Activated CD4-positive, alpha-beta T cell treated with anti-CD3 and anti-CD28 coated beads, Interleukin-2, amount 50 U/mL, for 24 hours (primary cell): ENCODE measurements at places on chromosomes 1 and 21.

- DNase-seq, result no peak
These were observed 20.8 kb upstream of the NID1 start for GRCh38 chr1:236085545-236086159.

DNA sequence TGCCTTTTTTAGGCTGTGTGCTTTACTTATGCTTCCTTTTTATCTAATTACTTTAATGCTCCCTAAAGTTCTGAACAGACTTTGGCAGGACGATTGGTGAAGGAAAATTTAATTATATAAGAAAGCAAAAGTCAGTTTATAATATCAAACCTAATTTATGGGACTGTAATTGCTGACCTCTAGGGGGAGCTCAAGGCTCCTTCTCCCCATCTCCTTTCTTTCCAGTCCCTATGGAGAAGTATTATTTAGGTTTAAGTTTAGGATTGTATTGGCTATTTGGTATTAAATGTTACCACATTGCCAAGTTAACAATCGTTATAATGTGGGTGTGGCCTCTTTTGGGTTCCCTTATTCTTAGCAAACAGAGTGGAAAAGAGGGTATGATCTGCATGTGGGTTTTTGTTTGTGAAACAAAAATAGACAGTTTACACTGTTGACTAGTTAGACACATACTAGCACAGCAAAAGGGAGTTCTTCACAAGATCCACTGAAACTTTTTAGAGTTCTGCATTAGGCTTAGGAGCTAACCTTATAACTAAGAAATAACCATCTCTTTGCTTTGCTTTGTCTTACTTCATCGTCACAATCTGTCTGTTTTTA lies 48.2 kb upstream of the TNFSF4 start:
- no peak for DNase-seq

- no peak for DNase-seq
These were observed 29.9 kb downstream of the TP53BP2 start for GRCh38 chr1:223815865-223816264.

GRCh38 chr1:119840745-119841144 lies 29.5 kb upstream of the REG4 start:
- DNase-seq, result no peak

- DNase-seq, result no peak
These were observed 1.1 kb upstream of the COQ8A start for GRCh38 chr1:226938903-226939437.

DNA sequence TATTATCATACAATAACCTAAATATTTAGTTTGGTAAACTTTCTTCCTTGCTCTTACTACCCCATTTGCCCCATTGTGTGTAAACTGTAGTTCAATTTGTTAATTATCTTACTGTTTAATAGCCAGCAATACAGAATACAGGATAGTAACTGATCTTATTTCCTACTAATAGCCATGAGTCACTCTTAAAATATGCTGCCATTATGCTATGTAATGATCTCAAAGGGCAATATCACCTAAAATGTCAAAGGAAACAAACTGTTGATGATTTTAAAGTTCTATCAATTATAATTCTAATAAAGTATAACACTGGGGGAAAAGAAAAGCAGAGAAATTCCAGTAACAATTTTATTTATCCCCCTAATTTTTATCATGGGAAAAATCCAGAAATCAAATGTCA lies 4.3 kb downstream of the SLC30A1 start:
- DNase-seq, result no peak

- no peak for DNase-seq
These were observed 19.9 kb downstream of the HUNK start for GRCh38 chr21:31892686-31893085.

GRCh38 chr21:15713412-15713811 lies 16.4 kb upstream of the USP25 start:
- no peak for DNase-seq

- DNase-seq, result no peak
These were observed 83.5 kb upstream of the GADD45A start for GRCh38 chr1:67601539-67601938.

GRCh38 chr1:16960560-16961296 lies 19.7 kb downstream of the MFAP2 start:
- DNase-seq, result peak; percentile 56

DNA sequence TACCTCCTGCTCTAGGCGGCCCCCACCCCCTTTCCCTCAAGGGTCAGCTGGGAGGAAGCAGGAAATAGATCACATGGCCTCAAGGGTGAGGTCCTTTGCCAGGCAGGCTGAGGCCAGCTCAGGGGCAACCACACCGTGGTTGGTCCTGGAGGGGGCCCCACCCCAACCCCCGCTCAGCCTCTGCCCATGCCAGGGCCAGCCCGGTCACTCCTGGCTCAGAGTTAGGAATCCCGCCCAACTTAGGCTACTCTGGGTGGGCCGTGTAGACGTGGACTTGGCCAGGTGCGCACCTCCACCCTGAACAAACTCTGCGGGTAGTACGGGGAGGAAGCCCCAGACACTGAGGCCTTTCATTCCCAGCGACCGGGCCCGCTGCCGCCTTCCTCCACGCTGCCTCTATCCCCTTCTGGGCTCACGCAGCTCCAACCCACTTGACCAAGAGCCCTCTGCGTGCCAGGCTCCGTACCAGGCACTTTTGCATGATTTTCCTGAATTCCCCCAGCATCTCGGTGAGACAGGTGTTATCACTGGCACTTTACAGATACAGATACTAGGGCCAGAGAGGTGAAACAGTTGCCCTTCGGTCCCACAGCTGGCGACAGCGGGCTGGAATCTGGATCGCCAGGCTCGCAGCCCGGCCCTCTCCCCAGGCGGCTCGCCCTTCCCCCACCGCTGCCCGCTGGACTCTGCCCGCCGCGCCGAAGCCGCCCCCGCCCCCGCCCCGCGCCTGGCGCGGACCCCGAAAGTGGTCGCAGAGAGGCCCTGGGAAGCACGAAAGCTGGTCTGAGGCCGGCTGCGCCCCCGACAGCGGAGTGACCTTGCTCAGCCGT lies 769 bp downstream of the GALE start:
- no peak for DNase-seq

GRCh38 chr21:28118570-28118969 lies 874.1 kb downstream of the LTN1 start:
- no peak for DNase-seq

- no peak for DNase-seq
These were observed 137.2 kb downstream of the ADGRL2 start for GRCh38 chr1:81937791-81938450.

DNA sequence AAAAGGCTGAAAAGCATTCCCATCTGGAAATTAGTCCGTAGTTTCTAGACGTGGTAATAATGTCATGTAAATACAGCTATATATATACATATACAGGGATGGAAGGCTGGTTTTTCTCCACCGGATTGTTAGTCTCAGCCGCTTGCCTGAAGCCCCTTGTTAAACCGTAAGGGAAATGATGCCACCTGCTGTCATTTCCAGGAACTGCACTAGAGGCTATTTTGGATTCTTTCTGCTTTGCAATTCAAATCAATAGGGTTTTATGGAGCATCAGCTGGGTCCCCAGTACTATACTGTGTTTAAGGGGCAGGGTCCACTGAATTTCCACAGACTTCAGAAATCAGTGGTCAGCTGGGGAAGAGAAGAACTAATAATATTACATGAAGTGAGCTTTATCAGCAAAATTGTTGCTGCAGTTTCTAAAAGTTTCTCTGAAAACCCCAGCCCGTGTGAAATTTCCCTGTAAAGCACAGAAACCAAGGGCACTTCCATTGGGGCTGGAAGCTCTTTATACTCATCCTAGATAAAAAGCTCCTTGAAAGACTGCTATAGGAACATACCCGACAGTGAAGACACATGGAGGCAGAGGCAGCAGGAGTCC lies 33.8 kb upstream of the MPZL1 start:
- DNase-seq, result peak; percentile 68

GRCh38 chr1:202852163-202852904 lies 36.6 kb downstream of the RABIF start:
- DNase-seq, result peak; percentile 24

GRCh38 chr1:51901151-51901550 lies 22.6 kb upstream of the NRDC start:
- DNase-seq, result no peak

DNA sequence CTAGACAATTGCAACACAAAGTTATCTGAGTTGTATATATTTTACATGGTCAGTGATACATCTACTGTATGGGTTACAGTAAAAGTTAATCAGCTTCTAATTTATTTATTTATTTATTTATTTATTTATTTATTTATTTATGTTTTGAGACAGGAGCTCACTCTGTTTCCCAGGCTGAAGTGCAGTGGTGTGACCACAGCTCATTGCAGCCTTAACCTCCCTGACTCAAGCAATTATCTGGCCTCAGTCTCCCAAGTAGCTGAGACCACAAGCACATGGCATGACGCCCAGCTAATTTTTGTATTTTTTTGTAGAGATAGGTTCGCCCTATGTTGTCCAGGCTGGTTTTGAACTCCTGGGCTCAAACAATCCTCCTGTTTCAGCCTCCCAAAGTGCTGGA lies 241.6 kb downstream of the PTPRC start:
- no peak for DNase-seq

- no peak for DNase-seq
These were observed 164.4 kb downstream of the ZNF281 start for GRCh38 chr1:200245473-200245872.

- no peak for DNase-seq
These were observed 19.9 kb downstream of the MYOM3 start for GRCh38 chr1:24091971-24092482.

DNA sequence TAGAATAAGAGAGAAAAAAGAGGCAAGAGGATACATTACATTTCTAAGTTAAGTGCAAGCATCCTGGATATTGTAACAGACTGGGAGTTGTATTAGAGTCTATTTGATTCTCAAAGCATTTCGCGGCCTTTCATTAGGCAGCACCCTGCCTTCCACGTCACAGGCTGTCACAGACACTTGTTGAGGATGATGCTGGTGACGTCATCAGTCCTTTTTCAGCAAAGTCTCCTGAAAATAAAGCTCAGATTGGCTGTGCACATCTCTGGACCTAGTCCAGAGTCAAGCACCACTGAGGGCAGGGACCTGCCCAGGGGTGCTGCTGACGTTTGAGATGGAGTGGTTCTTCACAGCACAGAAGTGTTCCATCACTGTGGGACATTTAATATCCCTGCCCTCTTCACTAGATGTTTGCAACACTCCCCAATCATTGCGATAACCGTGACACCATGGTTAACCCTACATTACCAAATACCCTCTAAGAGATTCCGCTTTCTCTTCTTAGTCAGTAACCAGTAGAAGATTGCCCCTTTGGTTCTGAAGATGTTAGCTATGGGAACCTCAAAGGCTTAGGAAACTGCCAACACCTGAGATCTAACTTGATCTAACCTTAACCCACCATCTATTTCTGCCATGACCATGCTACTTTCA lies 72.7 kb upstream of the F3 start:
- no peak for DNase-seq

GRCh38 chr21:46626536-46626935 lies 8.9 kb upstream of the PRMT2 start:
- DNase-seq, result no peak

DNA sequence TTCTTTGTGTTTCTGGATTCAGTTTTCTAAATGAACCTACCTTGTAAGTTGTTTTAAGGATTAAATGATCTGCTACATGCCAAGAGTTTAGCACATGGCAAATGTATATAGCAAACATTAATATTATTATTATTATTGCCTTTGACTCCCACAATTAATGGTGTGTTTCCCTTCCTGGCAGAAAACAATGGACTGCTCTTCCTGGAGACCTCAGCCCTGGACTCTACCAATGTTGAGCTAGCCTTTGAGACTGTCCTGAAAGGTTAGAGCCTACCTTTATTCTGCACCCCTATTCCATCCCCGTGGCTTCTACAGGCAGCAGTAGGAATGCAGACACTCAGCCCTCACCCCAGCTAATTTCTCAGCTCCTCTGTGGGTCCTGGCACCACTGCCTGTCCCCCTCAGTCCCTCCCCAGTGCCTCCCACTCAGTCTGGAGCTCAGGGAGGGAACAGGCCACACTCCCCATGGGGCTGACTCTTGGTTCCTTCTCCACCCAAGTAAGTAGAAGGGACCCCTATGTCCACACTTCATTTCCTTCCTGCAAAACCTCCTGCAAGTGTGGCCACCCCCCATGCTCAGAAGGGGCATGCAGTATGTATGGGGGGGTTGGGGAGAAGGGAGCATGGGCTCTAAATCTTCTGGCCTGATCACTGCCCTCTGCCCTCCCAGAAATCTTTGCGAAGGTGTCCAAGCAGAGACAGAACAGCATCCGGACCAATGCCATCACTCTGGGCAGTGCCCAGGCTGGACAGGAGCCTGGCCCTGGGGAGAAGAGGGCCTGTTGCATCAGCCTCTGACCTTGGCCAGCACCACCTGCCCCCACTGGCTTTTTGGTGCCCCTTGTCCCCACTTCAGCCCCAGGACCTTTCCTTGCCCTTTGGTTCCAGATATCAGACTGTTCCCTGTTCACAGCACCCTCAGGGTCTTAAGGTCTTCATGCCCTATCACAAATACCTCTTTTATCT lies 8.8 kb downstream of the RAB25 start:
- no peak for DNase-seq

DNA sequence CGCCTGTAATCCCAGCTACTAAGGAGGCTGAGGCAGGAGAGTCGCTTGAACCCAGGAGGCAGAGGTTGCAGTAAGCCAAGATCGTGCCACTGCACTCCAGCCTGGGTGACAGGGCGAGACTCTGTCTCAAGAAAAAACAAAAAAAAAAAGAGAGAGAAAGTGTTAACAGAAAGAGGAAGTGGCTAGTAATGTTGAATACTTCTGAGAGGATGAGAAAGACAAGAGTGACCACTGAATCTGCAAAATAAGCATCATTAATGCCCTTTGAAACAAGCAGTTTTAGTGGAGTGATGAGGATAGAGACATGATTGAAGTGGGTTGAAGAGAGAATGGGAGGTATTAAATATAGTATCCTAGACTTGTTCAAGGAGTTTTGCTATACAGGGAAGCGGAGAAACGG lies 11.7 kb downstream of the MPZ start:
- no peak for DNase-seq

GRCh38 chr1:98103617-98104285 lies 182.9 kb upstream of the DPYD start:
- DNase-seq, result no peak

GRCh38 chr1:54542962-54543539 lies 5.0 kb upstream of the ACOT11 start:
- DNase-seq, result no peak

DNA sequence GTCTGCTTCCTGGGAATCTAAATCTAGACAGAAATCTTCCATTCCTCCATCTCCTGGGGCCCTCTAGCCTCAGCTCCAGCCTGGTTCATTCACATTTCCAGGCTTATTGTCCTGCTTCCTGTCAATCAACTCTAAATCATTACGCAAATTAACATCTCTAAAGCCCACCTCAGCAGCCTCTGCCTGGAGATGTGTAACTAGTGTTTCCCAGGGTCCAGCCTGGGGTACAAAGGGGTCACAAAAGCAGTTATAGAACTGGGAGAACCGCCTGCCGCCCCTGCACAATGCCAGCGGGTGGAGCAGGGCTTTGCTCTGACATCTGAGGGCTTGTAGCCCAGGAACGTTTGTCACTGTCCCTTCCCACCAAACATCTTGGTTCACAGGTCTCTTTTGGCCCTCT lies 373.5 kb downstream of the RRAGC start:
- DNase-seq, result no peak
